ENCODE measurements at places on chromosomes 11 and 22.

DNA sequence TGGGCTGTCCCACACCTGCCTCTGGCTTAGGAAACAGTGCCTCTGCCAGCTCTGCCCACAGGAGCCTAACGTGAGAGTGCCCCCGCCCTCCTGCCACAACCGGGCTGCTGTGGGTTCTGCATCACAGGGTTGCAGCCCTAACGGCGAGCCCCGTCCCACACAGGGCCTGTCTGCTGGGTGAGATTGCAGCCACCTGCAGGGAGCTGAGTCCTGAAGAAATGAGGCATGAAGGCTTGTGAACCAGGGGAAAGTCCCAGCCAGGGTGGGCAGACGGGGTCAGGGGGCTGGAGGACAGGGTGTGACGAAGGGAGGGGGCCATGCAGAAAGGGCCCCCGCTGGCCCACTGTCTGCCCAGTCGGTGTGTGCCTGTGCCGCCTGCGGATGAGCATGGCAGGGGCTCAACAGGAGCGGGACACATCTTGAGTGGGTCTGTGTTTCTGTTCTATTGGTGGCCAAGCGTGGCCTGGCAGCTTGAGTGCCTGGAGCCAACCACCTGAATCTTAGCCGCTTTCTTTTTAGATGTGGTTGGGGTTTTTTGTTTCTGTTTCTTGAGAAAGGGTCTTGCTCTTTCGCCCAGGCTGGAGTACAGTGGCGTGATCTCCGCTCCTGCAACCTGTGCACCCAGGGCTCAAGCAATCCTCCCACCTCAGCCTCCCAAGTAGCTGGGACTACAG lies 38.9 kb downstream of the CTTN start:
- no peak for DNase-seq

- peak; percentile 49 for DNase-seq
Measured at GRCh38 chr22:22235558-22235957, 9.0 kb upstream of the VPREB1 start.

DNA sequence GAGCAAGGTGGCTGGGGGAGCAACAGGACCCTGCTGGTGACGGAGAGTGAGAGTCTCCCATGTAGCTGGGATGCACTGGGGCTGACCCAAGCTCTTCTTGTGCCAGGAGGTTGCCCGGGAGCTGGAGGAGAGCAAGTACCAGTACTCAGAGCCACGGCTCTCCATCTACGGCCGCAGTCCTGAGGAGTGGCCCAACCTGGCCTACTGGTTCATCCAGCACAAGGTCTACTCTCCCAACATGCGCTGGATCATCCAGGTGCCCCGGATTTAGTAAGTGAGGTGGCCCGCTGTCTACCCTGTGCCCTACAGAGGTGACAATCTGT lies 40.4 kb downstream of the AMPD3 start:
- DNase-seq, result peak; percentile 4

DNA sequence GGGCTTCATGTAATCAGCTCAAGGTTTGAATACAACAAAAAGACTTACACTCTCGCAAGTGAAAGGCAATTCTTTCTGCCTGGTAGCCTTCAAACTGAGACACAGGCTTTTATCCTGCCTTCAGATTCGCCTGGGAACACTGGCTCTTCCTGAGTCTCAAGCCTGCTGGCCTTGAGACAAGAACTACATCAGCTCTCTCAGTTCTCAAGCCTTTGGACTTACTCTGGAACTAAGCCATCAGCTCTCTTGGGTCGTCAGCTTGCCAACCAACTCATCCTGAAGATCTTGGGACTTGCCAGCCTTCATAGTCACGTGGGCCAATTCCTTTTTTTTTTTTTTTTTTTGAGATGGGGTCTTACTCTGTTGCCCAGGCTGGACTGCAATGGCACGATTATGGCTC lies 35.7 kb upstream of the LRRC10B start:
- no peak for DNase-seq
